Stimulated activated CD4-positive, alpha-beta T cell treated with anti-CD3 and anti-CD28 coated beads, TNF-alpha, amount 100 ng/mL, for 24 hours (primary cell): ENCODE measurements at places on chromosomes 13 and 19.

DNA sequence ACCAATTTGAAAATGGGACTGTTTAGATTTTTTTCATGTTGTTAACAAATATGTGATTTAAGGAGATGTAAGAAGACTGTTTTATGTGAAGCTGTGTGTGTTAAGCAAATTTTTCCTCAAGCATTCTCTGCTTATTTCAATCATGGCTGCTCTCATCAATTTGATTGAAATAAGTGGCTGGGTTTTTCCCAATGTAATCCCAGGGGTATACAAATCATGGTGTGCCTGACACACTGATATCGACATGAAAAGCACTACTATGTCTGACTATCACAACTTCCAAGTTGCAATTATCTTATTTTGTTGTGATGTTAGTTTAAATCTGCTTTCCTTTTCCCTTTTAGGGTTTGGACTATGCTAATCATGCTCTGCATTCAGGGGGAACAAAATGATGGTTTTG, 283.7 kb downstream of the HS6ST3 start:
- no peak for DNase-seq

DNA sequence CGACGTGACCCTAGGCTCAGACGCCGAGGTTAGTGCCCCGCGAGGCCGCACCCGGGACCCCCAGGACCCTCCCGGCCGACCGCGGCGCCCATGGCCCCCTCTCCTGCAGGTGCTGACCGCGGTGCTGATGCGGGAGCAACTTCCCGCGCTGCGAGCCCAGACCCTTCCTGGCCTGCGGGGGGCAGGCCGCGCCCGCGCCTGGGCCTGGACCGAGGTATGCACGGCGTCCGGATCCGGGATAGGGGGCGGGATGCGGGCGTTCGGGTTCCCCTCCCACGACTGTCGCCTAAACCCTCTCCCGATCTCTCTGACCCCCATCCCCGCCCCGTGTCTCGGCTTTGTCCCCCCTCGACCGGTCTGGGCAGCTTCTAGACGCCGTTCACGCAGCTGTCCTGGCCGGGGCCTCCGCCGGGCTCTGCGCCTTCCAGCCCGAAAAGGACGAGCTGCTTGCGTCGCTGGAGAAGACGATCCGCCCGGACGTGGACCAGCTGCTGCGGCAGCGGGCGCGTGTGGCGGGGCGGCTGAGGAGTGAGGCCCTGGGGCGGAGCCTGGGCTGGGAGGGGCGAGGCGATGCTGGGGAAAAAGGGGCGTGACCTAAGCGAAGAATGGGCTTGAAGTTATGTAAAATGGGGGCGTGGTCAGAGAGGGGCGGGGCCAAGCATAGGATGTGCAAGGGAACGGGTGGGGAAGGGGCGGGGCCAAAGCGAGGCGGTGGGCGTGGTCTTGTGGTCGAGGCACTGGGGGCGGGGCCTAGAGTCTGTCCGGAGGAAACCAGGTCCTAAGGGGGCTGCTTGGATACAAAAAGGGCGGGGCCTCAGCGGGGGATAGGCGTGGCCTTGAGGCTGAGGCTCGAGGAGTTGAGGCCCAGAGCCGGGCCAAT, 16.0 kb upstream of the COLGALT1 start:
- peak; percentile 97 for DNase-seq

- no peak for DNase-seq
Observed at GRCh38 chr19:35293363-35293739, 1.4 kb downstream of the MAG start.

GRCh38 chr19:48990400-48990799, 2.7 kb downstream of the GYS1 start:
- DNase-seq = no peak

DNA sequence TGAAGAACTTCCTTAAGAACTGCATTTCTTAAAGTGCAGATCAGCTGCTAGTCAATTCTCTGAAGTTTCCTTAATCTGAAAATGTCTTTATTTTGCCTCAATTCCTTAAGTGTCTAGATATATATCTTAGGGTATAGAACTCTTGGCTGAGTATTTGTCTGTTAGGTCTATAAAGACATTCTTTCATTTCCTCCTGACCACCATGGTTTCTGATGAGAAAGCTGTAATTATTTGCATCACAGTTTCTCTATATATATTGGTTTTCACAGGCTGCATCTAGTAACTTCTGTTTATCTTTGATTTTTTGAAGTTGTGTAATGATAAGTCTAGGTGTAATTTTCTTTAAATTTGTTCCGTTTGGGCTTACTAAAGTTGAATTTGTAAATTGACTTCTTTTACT, 15.2 kb downstream of the NDFIP2 start:
- no peak for DNase-seq

GRCh38 chr19:56350416-56351045, 35.9 kb upstream of the ZSCAN5A start:
- peak; percentile 45 for DNase-seq

DNA sequence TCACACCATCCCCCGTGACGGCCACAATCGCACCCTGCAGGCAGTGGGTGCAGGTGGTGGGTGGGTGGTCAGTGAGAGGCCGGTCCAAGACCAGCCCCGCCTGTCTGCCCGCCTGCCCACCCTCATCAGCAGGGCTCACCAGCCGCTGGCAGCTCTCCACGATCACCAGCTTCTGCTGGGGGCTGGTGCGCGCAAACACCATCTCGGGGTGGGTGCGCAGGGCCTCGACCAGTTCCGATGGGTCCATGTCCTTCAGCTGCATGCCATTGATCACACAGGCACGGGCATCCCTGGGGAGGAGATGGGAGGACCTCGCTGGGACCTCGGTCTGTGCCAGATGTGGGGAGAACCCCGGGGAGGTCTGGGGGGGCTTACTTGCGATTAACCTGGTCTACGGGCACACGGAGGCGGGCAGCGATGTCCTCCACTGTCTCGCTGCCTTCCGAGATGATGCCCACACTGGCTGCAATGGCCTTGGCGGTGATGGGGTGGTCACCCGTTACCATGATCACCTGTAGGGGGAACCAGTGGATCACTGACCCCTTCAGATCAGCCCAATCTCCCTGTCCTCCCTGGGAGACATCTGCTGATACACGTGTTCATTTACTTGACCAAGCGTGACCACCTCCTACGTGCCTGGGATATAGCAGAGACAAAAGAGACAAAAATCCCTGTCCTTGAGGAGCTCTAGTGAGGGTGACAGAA, 8.0 kb downstream of the ATP4A start:
- DNase-seq = no peak
